Ascending aorta (tissue), 2 donors: ENCODE measurements at places on chromosomes 13 and 19.

GRCh38 chr13:46321494-46322225, 65.4 kb downstream of the RUBCNL start:
- no peak for DNase-seq

GRCh38 chr13:44425815-44426078, 52.1 kb downstream of the SERP2 start:
- no peak for DNase-seq

DNA sequence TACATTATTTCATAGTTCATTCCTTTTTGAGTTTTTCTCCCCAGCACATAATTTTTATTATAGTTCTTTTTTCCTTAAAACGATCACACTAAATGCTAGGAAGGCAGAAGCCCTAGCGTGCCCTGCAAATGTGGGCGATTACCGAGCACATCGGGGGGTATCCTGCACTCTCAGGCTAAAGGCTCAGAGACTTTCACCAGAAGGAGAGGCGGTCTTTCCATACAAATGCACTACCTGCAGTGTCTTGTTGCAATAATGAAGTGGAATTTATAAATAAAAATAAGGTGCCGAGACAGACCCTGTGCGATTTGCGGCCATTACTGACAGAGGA, 29.3 kb upstream of the SPACA7 start:
- DNase-seq = no peak

GRCh38 chr19:46626446-46626845, 1.6 kb upstream of the PTGIR start:
- no peak for DNase-seq

- no peak for DNase-seq
Observed at GRCh38 chr19:13600091-13600490, 93.8 kb upstream of the CACNA1A start.

DNA sequence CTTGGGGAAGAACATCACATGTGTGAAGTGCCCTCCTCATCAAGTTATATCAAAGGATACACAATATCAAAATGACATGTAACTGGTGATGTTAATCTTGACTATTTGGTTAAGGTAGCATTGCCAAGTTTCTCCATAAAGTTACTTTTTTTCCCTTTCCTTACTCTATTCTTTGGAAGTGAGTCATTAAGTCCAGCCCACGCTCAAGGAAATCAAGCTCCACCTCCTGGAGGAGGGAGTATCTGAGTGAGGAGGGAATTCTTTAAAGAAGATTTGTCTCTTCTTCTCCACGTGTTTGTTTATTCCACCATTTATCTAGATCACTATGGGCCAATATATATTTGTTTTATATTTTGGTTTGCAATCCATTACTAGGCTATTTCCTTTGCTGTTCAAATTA, 33.6 kb upstream of the FNDC3A start:
- no peak for DNase-seq

GRCh38 chr19:2021453-2022140, 6.1 kb upstream of the BTBD2 start:
- no peak for DNase-seq

DNA sequence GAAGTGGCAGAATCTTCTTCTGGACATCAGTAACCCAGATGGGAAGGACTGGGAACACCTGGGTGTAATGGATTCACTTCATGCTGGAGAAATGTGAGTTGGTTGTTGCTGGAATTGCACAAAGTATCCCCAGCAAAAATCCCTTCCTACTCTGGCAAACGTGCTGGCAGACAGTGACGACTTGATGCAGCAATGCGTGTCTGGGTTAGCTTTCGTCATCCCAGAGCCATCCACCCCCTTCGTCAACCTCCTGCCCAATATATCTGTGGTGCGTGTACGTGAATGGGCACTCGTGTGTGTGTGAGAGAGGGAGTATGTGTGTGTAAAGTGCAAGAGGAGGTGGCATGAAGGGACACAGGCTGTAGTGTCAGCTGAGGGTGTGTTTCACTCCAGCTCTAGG, 70.9 kb downstream of the TM9SF2 start:
- no peak for DNase-seq

- no peak for DNase-seq
Observed at GRCh38 chr19:9054765-9055164, 32.1 kb upstream of the OR1M1 start.

- DNase-seq = no peak
Observed at GRCh38 chr13:112774829-112775565, 85.2 kb downstream of the ATP11A start.

- DNase-seq = no peak
Observed at GRCh38 chr13:19605161-19605955, 28.1 kb upstream of the MPHOSPH8 start.

- no peak for DNase-seq
Observed at GRCh38 chr13:34085204-34085603, 267.3 kb downstream of the RFC3 start.

GRCh38 chr19:14809272-14810057, 25.5 kb downstream of the OR7A5 start:
- DNase-seq = no peak

GRCh38 chr13:41809962-41810361, 150.9 kb downstream of the VWA8 start:
- DNase-seq = no peak

GRCh38 chr19:38385804-38386257, 2.0 kb downstream of the GGN start:
- no peak for DNase-seq

DNA sequence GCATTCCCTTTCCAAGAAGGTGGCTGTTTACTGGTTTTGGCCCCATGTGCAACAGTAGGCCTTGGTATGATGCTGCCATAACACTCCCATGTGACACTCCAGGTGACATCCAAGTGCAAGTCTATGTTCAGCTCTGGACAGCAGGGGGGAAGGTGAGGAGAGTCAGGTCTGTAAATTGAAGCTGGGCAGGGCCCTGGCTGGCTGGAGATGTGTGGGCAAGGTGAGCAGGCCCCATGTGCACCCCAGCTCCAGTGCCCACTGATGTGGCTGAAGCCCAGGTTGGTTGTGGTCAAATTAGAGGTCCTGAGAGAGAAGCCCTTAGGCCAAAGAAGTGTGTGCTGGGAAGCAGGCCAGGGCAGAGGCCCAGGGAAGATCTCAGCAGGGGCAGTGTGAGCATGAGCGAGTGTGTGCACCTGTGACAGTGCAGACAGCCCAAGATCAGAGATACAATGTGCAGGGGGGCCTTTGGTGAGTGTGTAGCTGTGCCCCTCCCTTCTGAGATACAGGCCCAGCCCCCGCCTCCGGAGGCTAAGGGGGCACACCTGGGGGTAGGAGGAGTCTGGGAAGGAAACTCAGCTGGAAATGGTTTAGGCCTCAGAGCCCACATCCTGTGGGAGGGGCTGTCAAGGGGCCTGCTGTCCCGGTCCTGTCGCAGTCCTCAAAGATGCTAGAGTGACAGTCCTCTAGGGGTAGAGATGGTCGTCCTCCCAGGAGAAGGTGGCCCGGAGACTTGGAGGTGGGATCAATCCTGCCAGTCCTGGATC, 18.6 kb downstream of the DEDD2 start:
- no peak for DNase-seq

GRCh38 chr13:74026753-74027152, 107.5 kb downstream of the KLF12 start:
- no peak for DNase-seq

- DNase-seq = no peak
Observed at GRCh38 chr13:68125087-68125480, 894.9 kb upstream of the PCDH9 start.

GRCh38 chr19:19561946-19562664, 24.0 kb downstream of the CILP2 start:
- DNase-seq = no peak

DNA sequence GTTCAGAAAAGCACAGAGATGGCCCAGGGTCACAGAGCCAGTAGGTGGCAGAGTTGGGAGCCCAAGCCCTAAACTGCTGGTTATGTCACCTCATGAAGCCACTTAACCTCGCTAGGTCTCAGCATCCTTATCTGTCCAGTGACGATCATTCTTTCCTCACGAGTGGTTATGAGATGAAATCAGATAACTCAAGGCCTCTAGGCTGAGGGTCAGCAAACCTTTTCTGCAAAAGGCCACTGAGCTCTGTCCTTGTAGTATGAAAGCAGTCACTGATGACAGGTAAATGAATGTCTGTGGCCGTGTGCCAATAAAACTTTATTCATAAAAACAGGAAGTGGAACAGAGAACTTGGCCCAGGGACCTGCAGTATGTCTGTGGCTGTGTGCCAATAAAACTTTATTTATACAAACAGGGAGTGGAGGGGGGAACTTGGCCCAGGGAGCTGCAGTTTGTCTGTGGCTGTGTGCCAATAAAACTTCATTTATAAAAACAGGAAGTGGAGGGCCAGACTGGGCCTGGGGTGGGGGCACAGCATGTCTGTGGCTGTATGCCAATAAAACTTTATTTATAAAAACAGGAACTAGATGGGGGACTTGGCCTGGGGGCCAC, 71.2 kb downstream of the GNG7 start:
- DNase-seq = no peak

GRCh38 chr19:1047696-1048147, 7.8 kb downstream of the ABCA7 start:
- no peak for DNase-seq

DNA sequence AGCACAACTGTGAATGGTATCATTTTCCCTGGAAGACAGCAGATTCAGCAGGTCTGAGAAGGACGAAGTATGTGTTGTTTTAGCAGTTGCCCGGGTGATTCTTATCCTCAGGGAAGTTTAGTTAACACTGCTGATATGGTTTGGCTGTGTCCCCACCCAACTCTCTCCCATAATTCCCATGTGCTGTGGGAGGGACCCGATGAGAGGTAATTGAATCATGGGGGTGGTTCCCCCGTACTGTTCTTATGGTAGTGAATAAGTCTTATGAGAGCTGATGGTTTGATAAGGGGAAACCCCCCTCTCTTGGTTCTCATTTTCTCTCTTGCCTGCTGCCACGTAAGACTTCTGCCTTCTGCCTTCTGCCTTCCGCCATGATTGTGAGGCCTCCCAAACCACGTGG, 81.0 kb upstream of the UBAC2 start:
- DNase-seq = no peak

- no peak for DNase-seq
Observed at GRCh38 chr13:58879114-58879513, 1247.6 kb downstream of the PCDH17 start.

- peak; percentile 11 for DNase-seq
Observed at GRCh38 chr13:45825387-45825650, 26.2 kb downstream of the SIAH3 start.

GRCh38 chr13:51738226-51738905, 65.6 kb downstream of the DHRS12 start:
- DNase-seq = no peak

- DNase-seq = no peak
Observed at GRCh38 chr13:37348916-37349643, 243.6 kb upstream of the CSNK1A1L start.

GRCh38 chr13:50589139-50589538, 254.4 kb downstream of the DLEU7 start:
- DNase-seq = no peak

GRCh38 chr13:23934520-23934919, 37.2 kb upstream of the C1QTNF9B start:
- DNase-seq = no peak

DNA sequence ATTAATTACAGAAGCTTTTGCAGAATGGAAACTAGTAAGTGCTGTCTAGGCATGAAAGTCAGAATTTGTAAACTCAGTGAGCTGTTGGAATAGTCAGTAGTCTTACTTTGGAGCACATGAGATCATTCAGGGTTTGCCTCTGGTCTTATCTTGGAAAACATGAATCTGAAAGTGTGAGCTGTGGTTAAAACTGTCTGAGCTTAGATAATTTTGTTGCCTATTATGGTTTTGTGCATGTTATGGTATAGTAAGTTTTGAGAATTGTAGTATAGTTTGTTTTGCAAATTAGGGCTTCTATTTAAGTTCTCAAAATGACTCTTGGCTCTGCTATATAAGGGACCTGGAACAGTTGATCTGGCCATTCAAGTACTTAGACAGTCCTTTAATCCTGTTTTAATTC, 53.7 kb upstream of the TRPC4 start:
- DNase-seq = no peak

DNA sequence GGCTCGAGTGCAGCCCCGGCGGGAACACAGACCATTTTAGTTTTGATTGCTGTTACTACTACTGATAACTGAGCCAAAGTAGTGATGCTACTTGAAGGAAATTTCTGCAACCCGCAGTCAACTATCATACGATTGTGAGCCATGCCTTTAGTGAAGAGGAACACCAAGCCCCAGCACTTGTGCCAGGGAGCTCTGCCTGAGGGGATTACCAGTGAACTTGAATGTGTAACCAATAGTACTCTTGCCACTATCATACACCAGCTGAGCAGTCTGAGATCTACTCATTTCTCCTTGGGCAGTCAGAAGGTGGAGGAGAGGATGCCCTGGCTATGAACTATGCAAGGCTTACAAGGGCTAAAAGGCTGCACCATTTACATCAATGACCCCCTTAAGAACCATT, 49.0 kb upstream of the N4BP2L1 start:
- DNase-seq = no peak

GRCh38 chr13:64962404-64962803, 2267.7 kb downstream of the PCDH9 start:
- DNase-seq = no peak

- DNase-seq = no peak
Observed at GRCh38 chr19:13138171-13138915, 11.8 kb downstream of the STX10 start.

- DNase-seq = no peak
Observed at GRCh38 chr19:18731562-18732008, 48.1 kb downstream of the CRTC1 start.

DNA sequence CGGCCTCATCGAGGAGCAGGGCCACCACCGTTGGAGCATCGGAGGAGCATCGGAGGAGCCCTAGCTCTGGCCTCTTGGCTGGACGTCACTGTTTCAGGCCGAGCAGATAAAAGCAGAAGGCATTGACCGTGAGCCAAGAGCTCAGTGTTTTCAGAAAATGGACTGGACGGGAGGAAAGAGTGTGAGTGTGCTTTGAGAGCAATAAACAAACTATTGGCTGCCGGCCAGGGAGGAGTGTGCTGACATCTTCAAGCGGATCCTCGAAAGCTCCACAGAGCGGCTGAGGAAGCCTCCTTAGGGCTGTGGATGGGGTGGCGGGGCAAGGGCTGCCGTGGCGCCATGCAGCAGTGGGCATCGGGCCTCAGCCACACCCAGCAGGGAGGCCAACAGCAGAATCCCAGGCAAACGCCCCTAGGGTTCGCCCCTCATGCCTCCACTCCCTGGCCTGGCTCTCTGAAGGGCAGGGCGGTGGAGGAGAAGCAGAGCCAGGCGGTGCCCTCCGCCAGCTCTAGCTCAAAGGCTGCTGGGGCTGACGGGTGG, 41.8 kb downstream of the IRS2 start:
- no peak for DNase-seq

GRCh38 chr13:92805766-92806165, 420.8 kb upstream of the GPC6 start:
- DNase-seq = no peak
